ENCODE measurements at places on chromosomes 7 and 10.

DNA sequence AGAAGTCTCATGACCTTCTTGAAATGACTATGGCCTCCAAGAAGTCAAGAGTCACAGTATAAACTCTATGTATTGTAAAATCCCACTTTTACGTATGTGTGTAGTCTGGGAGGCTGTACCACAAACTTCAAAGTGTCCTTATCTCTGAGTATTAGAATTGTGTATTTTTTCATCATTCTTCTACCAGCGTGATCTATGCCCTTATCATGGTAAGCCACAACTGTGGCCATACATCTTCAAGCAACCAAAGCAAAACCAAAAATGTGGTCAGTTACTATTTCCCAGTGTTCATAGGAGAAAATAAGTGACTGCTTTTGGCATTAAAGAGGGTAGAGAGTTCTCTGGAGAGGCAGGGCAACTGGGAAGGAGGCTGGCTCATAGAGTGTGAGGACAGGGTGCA is 42.8 kb downstream of the SPOCK2 start:
- no peak for DNase-seq

DNA sequence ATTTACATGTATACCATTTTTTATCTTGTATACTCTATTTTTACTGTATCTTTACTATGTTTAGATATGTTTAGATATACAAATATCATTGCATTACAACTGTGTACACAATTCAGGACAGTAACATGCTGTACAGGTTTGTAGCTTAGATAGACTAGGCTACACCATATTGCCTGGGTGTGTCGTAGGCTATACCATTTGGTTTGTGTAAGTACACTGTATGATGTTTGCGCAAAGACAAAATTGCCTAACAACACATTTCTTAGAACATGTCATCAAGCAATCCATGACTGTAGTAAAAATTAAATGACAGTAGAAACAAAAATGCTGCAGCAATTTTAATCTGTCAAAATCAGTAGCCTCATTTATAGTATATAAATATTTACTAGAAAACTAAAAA is 812.2 kb downstream of the GRM8 start:
- DNase-seq: no peak

DNA sequence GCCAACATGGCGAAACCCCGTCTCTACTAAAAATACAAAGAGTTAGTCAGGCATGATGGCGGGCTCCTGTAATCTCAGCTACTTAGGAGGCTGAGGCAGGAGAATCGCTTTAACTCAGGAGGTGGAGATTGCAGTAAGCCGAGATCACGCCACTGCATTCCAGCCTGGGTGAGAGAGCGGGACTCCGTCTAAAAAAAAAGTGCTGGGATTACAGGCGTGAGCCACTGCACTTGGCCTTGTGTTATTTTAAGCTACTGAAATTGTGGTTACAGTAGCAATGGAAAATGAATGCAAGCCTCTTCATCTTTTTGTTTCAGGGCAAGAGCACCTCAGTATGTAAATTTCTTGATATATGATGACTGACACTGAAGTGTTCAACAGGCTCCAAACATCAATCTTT is 106.4 kb upstream of the IMMP2L start:
- no peak for DNase-seq

DNA sequence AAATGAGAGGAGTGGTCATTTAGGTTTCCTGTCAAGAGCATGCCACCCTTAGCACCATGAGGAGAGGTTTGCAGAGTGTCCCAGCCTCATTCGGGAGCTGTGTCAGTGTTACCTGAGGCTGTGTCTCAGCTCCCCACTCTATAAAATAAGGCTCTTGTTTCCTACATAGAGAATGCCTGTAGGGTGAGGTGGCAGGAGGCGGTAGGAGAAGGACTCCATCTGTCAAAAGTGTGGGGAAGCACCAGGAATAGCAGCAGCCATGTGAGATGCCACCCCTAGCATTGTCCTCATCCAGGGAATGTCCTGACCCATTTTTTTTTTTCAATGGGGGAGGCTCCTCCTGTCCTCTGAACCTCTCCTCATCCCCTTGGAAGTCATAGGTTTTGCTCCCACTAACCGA is 451.2 kb downstream of the PLXNA4 start:
- no peak for DNase-seq

Data from activated CD8-positive, alpha-beta memory T cell treated with anti-CD3 and anti-CD28 coated beads for 1 hour (primary cell).